ENCODE measurements at places on chromosomes 13 and 19.

DNA sequence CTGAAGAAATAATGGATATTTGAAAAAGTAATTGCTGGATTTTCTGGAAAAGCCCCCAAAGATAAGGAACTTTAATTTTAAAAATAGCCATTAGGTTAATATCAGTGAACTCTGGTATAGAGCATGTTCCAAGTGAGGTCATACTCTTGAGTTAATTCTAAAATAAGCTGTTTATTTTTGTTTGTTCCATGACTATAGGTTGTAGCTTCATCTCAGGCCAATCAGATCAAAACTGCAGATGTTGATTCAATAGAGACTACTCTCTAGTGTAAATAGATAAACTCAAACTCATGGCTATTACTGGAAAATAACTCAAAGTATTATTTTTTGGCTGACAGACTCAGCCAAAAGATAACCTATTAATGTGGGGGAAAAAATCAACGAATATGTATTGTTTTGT lies 815.1 kb downstream of the DIAPH3 start:
- no peak for DNase-seq

GRCh38 chr19:35519291-35519690 lies 5.8 kb upstream of the DMKN start:
- DNase-seq, result no peak

DNA sequence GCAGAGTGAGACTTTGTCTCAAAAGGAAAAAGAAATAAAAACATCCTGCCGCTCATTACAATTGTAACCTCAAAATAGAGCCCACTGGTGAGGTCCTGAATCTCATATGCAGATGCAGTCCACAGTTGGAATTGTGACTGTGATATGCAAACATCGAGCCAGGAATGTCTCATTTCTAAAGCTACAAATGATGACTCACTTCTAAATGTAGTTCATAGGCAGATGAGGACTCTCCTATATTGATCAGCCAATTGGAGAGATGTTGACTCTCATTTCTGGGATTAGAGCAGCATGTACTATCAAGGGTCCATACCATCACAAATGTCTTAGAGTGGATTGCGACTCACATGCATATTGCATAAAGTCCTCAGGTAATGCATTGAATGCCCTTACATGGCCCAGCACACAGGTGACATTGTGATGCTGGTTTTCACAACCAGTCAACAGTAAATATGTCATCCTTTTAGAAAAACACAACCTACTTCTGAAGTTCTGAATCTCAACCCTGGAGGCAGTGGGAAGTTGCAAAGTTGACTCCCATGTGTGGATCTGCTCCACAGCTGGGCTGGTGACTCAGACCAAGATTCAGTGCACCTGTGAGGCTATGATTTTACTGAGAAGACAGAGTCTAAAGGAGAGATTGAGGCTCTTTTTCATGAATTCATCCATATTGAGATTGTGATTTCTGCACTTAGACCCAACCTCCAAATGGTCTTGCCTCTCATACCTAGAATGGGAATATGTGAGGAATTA lies 16.9 kb upstream of the ZNF254 start:
- DNase-seq, result no peak

GRCh38 chr13:80022146-80022545 lies 318.8 kb downstream of the SPRY2 start:
- no peak for DNase-seq

GRCh38 chr13:114148521-114148855 lies 16.1 kb upstream of the RASA3 start:
- no peak for DNase-seq

DNA sequence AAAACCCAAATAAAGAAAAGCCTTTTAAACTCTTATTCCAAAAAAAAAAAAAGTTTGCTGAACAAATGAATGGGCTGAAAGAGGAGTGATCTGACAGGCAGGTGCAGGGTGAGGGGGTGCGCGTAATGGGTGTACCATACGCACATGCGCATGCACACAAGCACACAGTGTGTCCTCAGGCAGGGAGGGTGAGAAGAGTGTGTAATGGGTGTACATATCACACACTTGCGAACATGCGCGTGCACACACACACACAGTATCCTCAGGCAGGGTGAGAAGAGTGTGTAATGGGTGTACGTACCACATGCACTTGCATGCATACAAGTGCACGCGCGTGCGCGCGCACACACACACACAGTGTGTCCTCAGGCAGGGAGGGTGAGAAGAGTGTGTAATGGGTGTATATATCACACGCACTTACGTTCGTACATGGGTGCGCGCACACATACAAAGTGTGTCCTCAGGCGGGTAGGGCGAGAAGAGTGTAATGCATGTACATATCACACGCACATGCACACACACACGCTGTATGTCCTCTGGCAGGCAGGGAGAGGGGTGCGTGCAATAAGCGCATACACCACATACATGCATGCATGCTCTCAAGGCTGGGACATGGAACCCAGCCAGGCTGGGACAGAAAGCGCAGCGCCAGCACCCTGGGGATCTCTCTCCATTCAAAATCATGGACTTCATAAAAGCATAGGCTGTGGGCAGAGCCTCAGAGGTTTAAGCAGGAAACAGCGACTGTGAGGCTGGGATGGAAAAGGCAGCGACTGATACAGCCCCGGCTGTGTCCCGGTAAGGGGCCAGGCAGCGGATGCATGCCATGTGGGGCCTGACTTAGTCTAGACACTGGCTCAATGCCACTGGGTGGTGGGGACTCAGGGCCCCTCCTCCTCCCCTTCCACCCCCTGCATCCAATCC lies 70.4 kb downstream of the CEBPG start:
- no peak for DNase-seq

DNA sequence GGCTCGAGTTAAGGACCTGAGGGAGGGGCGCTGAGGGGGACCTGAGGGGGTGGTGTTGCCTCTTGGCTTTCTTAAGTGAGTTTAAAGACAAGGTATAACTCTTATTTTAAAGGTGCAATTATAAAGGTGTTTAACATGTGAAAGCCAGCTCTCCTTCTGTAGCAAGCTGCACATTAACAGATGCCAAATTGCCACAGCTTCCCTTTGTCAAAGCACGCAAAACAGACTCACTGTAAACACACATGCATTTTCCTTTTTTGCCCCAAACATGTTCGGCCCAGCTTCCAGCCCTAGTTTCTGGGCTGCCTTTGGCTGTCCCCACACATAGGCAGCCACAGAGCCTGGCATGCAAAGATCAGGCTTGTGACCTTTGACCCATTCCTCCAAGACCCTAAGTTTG lies 111.9 kb downstream of the SLC7A1 start:
- no peak for DNase-seq

DNA sequence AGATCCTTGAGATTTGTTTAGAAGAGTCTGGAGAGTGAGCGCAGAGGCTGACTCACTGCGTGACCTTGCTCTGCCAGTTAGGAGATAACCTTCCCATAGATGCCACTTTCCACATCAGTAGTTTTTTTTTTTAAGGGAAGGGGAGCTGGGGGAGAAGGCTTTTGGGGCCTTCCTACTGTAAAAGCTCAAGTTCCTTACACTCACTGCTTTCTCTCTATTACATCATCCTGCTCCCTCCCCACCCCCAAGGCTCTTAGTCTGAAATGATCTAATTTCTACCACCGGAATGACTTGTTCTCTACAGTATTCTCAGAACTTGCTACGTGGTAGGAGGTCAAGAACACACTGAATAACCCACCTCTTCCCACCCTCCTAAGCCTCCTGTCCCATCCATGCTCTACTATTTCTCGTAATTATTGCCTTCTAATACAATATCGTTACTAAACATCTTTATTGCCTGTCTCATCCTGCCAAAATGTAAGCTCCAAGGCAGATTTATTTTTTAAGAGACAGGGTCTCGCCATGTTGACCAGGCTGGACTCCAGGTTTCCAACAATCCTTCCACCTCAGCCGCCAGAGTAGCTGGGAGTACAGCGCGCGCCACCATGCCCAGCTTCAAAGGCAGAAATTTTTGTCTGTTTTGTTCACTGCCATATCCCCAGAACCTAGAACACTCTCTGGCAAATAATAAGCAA lies 1.2 kb downstream of the LONP1 start:
- no peak for DNase-seq

DNA sequence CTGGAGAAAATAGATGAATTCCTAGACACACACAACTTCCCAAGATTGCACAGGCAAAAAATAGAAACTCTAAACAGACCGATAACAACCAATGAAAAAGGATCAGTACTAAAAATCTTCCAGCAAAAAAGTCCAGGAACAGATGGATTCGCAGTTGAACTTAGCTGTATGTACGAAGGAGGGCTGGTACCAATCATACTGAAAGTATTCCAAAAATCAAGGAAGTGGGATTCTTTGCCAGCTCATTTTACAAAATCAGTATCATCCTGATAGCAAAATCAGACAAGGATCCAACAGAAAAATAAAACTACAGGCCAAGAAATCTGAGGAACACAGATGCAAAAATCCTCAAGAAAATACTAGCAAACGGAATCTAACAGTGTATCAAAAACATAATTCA lies 6.5 kb upstream of the LILRB2 start:
- no peak for DNase-seq

DNA sequence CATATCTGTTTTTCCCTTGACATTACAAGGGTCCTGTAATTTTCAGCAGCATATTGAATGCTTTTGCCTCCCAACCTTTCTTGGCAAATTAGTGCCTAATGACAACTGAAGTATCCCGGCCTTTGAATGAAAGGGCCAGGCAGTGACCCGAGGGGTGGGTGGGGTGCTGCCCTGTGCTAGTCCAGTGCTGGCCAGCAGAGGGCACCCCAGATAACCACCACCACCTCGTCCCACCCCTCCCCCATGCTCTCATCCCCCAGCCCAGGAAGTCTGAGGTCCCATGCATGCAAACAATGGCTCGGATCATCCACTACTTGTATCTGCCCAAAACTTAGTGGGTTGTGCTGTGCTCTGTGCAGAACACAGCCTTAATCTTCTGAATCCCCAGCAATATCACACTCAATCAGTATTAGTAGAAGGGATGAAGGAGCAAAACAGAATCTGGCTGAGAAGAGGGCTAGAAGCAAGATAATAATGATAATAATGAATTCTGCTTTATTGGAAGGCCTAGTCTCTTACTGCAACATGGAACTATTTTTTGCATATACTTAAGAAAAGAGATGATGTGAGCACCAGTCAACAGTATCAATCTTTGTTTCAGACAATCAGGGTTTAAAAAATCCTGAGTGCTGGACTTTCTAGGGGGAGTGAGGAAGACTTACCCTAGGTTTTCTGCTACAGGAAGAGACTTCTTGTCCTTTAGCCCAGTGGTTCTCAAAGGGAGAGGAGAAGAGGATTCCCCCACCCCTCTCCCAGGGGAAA lies 3.8 kb downstream of the ATP12A start:
- peak; percentile 63 for DNase-seq

DNA sequence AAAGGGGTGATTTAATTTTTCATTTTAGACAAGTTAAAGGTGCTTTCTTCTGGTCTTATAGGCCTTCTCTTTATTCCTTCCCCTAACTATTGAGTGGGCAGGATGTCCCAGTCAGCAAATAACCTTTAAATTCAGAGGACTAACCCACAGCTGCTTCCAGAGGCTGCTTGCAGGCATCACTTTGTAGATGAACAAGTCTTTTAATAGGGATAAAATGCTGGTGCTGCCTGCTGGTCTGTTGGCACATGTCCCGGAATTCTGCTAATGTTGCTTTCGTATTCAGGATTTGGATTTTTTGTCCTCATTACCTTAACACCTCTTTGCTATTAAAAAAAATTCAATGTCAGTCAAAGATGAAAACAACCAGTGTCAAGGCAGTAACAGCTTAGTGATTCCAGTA lies 132.7 kb upstream of the KL start:
- no peak for DNase-seq

DNA sequence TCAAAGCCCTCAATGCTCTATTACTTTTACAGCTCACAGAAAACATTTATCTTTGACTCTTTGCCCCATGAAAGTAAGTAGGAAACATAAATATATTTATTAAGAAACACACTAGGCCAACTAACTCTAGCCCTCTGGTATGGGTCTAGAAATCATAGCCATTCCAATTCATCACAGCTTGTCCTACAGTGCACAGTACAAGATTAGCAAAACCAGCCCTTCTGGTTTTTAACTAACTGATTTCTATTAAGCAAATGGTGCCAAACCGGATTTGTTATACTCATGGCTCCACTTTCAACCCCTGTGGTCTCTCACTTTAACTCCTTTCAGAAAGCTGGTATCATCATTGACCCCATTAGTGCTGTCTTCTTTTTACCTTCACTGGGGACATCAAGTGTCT lies 5.6 kb upstream of the LRRC63 start:
- no peak for DNase-seq

DNA sequence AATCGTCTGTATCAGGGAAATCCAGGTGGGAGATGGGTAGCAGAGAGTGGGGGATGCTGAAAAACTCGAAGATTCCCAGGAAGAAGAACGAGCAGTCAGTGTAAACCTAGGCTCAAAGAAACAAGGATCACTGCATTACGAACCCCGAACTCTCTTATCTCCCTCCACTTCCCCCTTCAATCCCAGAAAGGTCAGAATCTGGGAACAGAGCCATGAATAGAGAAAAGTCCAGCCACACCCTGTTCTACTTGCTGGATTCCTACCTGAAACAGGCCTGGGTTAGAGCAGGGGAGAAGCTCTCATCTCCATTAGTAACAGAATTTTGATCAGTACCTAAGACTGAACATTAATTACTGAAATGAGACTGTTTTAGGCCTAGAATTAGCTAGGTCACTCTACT lies 24.4 kb downstream of the EPSTI1 start:
- no peak for DNase-seq

DNA sequence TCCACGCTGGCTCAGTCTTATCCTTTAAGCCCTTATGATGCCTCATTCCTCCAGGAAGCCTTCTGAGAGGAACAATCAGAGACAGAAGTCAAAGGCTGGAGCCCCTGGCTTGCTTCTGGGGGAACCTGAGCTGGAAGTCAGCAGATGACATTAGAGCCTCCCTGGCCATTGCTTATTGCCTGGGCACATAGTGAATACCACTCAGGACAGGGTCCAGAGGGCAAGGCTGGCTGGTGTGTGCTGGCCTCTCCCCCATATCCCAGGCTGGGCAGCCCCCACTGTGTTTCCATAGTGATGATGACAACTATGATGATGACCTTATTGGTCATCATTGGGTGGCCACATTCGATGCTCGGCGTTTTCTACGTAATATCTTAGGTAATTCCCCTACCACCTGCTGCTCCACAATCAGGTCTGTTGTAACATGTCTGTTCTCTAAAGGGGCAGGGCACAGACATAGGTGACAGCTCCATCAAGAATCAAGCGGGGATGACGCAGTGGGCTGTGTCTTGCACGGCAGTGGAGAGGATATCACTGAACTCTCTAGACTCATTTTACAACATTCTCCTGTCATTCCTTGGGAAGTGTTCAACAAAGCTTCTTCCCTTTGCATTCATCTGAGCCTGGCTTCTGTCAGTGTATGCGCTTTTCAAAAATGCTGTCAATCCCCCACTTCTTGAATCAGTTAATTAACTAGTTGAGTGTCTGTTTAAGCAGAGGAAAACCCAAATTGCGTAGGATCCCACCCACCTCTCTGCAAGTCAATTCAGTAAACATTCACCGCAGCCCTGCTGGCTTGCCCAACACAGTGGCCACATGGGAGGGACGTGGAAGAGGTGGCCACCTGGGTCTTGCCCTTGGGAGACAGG lies 89.4 kb upstream of the TSHZ3 start:
- DNase-seq, result no peak

- DNase-seq, result no peak
These were observed 18.9 kb downstream of the MPND start for GRCh38 chr19:4362101-4362828.

GRCh38 chr13:73058432-73058735 lies 421 bp upstream of the KLF5 start:
- no peak for DNase-seq
